Fibroblast of villous mesenchyme (primary cell): ENCODE measurements at places on chromosomes 7 and 10. TPM values are rescaled to one million over a fixed set of nuclear protein-coding genes. Genes with fewer than 3 reads are reported as not detected.

Gene GDF2
- total RNA-seq, result not detected in 2 replicates

Gene TAS2R5
- total RNA-seq, result 0.32 and 0.86 TPM in 2 replicates

Gene HOXA2
- 0.64 and 0.86 TPM in 2 replicates for total RNA-seq

DNA sequence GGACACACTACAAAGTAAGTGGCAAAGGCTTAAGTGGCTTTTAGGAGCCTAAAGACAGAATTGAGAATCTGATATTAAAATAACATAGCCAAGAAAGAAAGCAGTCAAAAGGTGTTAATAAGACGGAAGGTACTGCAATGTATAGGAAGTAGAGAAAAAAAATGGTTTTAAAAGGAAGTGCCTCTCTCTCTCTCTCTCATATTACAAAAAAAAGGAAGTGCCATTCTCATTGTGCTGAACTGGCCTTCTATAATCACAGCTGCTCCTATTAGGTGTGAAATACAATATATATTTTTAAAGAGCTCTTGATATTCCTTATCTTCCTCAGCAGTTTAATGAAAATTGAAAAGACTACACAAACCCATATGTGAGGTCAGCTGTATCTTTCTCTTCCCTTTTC, 199.4 kb upstream of the NPVF start:
- DNase-seq, result no peak
